ENCODE measurements at places on chromosomes 7 and 10. TPM values are rescaled to one million over a fixed set of nuclear protein-coding genes. Genes with fewer than 3 reads are reported as not detected.
A peak's percentile ranks its signal among the peaks of the same experiment; 100 is the strongest.

DNA sequence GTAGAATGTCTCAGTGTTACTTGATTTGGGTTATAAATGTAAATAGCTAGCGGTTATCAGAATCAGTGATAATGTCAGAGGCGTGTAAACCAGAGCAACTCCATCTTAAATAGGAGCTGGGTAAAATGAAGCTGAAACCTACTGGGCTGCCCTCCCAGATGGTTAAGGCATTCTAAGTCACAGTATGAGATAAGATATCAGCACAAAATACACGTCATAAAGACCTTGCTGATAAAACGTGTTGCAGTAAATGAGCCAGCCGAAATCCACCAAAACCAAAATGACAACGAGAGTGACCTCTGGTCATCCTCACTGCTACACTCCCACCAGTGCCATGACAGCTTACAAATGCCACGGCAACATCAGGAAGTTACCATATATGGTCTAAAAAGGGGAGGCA, 172.3 kb downstream of the CHRM2 start:
- DNase-seq: no peak

- DNase-seq: no peak
Measured at GRCh38 chr10:16789765-16790164, 27.5 kb downstream of the RSU1 start.

DNA sequence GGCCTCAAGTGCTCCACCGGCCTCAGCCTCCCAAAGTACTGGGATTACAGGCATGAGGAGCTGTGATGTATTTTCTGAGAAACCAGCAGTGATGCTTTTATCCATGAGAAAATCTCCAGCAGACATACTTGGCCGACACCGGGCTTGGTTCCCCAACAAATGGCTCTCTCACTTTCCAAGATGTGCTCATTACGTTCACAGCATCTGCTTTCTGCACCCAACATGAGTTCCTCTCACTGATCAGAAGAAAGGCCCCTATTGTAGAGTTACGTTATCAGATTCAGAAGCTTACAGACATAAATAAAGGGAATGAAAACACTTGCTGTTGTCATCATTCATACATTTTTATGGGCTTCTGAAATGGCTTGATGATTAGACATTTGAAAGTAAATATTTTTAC, 95.0 kb downstream of the CALD1 start:
- DNase-seq: no peak

- no peak for DNase-seq
Measured at GRCh38 chr10:74032900-74033655, 35.2 kb downstream of the VCL start.

DNA sequence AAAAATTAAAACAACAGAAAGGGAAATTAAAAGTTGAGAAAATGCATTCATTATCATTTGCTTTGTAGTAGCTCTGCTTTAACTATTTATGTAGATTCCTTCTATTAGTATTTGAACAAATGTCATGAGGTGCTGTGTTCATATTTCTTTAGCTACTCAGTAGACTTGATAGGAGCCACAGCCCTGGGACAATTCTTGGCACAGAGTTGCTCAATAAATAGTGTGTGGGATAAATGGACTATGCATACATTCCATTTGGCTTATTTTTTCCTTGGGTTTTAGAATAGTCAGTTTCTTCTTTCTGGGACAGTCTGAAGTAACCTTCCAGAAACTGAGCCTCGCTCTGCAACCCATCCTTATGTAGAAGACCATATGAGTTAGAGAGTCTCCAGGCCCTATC, 13.4 kb downstream of the RPP30 start:
- DNase-seq: no peak

DNA sequence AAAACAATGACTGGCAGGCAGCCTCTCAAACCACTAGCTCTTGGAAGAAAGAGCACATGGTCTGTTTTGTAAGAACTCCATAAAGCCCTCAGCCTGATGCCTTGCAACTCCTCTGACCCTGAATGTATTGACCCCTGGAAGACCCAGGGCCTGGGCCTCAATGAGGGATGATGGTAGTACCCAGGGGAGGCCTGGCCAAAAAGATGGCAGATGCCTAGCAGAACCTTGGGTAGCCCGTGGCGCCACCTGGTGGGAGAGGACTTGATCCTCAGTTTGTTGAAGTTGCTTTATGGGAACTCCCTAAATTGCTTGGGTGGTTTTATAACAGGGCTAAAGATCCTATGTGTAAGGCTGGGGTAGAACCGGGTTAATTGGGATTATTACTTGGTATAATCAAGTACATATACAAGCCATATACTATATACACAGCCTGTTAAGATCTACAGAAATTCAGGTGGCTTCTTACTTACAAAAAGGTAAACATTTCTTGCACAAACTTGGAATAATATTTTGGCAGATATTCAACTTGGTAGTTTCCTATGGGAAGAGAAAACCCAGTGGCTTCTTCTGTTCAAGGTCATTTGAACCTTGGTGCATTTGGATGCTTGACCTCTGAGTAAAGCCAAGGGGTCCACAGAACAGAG, 95.8 kb upstream of the CACUL1 start:
- peak; percentile 39 for DNase-seq

The TRIM50 gene
- not detected for total RNA-seq

The FAM25A gene
- total RNA-seq: not detected

The FAM221A gene
- 6.4 TPM for total RNA-seq

The NFE2L3 gene
- 3.6 TPM for total RNA-seq

The LIPJ gene
- total RNA-seq: 0.59 TPM

Measured in uterus (tissue), 4 donors.